ENCODE measurements at places on chromosomes 1 and 21.

DNA sequence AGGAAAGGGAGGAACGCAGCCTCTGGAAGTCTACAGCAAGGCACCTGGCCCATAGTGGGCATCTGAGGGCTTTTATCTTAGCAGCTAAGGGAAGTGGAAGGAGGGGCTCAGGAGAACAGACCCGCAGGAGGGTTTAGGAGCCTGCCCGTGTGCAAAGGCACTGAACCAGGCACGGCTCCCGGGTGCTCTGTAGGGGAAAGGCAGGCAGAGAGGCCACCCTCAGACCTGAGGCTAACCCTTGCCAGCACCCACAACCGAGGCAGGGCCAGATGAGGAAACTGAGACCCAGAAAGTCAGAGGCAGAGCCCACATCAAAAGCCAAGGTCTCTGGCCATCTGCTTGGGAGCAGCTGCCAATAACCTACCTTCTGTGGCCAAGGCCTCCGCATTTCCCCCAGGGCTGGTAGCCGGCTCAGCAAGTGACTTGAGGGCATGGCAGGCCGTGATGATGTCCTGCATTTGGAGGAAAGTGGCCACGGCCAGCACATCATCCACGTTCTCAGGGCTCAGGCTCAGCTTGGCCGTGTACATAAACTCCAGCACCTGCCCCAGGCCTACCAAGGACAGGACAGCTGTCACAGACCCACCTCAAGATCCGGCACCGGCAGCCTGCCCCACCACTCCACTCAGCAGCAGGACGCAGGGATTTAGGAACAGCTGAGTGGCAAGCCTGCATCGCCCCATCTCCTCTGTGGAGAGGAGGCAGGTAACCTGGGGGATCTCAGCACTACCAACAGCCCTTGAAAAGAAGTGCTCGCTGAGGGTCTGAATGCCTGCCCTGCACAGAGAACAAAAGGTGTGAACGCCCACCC, 29.1 kb downstream of the ZBTB17 start:
- no peak for DNase-seq

DNA sequence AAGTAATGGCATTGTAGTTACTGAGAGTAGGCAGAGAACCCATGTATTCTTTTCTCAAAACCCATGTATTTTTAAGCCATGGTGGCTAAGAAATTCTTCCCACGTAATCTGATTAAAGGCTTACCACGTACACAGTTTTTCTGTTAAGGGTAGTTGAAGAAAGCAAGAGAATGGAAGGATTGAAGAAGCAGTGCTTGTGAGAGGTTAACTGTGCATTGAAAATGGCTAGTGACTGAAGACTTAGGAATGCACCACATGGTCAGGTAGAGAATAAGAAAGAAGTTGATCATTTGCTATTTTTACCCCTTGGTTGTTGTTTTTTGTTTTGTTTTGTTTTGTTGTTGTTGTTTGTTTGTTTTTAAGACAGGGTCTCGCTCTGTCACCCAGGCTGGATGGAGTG, 178.9 kb upstream of the SNX7 start:
- DNase-seq = peak; percentile 20

DNA sequence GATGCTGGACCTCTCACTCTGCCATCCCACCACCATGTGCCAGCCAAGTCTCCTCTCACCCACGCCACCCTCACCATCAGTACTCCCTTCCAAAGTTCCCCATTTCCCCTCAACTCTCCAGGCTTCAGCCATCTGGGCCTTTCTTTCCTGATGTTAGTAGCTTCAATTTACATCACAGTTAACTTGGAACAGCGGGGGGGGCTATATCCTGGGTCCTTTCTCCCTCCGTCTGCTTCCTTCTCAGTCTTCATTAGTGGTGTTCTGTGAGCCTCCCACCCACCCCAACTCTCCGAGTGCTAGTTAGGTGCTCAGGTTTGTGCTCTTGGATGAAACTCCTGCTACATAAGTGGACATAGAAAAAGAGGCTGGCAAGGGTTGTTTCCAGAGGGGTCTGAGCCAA, 31.9 kb downstream of the KCNC4 start:
- no peak for DNase-seq

GRCh38 chr1:11053758-11054137, 6.1 kb downstream of the SRM start:
- DNase-seq = peak; percentile 79

- no peak for DNase-seq
Measured at GRCh38 chr21:45818276-45818903, 163.2 kb upstream of the COL6A1 start.

DNA sequence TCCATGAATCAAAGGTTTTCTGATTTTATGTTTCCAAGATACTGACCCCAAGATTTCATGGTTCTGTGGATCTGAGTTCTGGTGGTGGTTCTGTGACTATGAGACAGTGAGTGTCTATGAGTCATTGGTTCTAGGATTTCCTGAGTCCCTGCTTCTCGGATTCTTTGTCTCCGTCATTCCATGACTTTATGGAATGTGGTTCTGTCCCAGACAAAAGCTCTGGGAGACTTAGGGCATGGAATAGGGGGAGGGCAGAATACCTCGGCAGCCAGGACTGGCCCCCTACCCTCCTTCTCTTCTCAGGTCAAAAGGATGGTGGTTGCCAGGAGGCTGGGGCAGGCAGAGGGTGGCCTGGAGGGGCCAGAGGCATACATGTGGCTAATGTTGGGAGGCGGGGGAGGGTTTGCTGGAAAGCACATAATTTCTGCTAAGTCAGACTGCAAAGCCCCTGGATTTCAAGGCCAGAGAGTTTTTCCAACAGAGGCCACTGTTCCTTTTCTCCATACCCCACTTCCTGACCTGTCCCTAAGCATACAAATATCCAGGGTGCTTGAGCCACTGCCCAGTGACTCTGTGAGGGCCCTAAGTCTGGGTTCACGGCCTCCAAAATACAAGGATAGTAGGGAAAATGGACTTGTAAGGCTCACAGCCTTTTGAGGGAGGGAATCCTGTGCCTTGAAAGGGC, 17.2 kb downstream of the CDCP2 start:
- DNase-seq = peak; percentile 43

DNA sequence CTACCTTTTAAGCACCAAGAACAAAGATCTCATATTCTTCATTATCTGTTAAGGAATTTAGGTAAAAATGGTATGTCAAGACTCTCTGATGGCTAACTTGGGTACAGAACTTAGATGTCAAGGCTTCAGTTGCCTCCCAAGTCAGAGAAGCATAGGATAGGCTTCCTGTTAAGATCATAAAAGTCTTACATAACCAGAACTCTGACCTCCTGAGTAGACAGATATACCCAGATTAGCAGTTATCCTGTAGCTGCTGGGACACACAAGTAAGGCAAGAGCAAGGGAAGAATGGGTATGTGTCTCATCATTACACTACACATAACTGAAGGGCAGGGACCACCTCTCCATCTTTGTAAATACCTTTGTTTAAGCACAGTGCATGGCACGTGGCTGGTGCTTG, 15.4 kb upstream of the KLHL12 start:
- no peak for DNase-seq

GRCh38 chr1:2242814-2243725, 15.0 kb downstream of the SKI start:
- no peak for DNase-seq

All from neural progenitor cell (in vitro differentiated cells).